ENCODE measurements at places on chromosomes 7 and 10.

- no peak for DNase-seq
These were observed 631.8 kb upstream of the CELF2 start for GRCh38 chr10:10385831-10386230.

DNA sequence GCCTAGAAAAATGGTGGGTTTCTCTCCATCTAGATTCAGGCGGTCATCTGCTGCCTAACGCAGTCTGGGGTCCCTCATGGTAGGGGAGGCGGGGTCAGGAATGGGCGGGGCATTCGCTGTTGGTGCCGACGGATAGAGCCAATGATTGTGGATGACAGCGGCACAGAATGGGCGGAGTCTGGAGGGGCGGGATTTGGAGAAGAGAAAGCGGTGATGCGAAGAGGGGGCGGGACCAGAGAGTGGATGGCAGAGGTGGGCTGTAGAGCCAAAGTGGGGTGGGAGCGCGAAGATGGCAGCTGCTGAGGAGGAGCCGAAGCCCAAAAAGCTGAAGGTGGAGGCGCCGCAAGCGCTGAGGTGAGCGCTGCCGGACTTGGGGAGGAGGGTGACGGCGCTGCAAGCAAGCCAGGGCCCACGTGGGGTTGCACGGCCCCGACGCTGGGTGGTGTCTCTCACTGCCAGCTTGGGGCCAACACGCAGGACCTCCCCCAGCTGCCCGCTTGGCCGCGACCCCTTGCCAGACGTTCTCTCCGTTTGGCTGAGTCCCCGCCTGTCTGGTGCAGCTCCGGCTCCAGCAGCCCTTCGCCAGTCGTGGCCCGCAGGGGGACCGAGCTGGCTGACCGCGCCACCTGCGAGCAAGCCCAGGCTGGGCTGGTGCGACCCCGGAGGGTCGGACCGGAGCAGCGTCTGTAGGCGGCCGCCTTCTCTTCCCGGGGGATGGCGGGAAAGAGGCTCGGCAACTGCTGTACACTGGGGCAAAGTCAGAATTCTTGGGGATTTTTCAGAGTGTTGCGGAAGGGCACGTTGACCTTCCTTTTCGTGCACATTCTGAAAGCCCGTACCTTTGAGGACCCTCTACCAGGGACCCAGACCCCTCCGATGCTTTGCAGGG lies at the start of gene ADK:
Gene ADK, plus strand, starts transcription at position 232 of the 889 bp plus-strand sequence. Its CDS starts 58 bp downstream, at position 290.
- DNase-seq = peak; percentile 99

DNA sequence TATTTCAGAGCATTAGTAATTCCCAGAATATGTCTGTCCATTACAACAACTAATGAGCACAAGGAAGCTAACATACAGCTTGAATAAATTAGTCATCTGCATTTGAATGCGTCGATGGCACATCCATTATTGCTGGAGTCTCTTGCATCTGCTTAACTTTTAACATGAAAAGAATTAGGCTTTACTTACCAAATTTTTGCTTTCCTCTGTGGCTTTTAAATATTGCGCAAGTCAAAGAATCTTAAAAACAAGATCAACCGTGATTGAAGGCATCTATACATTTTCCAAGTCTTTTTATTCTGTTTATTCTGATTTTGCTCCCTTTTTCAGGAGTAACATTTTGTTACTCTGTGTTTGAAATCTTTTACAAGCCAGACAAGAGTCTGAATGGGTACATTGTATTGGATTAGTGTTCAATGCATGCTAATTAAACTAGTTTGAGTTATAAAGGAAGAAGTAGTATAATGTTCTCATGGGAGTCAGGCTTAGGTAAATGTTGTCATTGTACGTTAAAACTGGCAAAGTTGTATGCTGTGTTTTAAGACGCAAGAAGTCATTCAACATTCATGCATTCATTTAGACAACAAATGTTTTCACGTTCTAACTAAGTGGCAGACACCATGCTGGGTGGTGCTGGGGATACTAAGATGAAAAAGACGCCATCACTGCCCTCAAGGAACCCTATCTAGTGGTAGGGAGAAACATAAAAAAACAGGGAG lies 4.0 kb upstream of the CACNB2 start:
- DNase-seq = no peak

DNA sequence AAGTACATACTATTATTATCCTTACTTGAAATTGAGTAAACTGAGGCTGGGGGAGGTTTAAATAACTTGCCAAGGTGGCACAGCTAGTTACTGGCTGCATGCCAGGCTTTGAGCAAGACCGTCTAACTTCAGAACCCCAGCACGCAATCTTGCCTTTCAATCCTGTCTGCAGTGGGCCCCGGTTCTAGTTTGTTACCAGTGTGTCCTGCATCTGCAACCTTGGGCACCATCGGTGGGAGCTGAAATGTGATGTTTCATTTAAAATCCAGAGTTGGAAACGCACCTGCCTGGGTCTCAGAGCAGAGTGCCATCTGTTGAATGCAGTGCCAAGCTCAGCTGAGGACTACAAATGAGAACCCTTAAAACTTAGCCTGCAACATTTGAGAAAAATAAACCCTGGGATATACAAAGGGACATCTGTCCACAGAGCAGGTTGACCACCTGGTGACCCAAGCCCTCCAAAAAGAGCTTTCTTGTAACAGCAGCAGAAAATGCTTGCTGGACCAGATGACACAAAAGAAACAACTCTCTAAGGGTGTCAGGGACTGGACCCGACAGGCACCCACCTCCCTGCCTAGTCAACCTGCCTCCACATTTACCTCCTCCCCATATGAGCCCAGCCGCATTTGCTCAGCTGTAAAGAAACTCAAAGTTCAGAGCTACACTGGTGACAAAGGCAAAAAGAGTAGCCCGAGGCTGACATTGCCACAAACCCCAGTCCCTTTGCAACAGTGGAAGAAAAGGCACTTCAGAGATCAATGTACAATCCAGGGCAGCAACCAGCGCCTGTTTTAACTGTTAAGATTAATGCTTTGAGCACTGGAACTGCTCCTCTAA lies 1.7 kb downstream of the SH3PXD2A start:
- no peak for DNase-seq

GRCh38 chr10:57627642-57628178 lies 640.0 kb downstream of the IPMK start:
- DNase-seq = no peak

- no peak for DNase-seq
These were observed 52.0 kb downstream of the KIF5B start for GRCh38 chr10:32004161-32004591.

- no peak for DNase-seq
These were observed 46.0 kb upstream of the TCF7L2 start for GRCh38 chr10:112904000-112904399.

DNA sequence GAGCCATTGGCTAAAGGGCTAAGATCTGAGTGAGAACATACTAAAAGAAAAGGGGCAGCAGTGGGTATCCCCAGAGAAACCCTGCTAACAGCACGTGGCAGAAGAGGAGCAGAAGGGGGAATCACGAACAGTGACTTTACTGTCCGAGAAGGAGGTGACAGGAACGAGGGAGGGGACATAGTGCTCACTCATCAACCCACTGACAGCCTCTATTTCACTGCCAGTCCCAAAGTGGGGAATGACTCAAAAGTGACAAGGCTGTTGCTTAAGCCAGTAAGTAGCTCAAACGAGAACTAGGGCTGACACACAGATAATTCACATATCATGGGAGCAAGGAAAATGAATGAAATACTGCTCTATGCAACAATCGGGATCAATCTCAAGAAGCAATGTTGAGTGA lies 92.7 kb downstream of the RSU1 start:
- DNase-seq = no peak

DNA sequence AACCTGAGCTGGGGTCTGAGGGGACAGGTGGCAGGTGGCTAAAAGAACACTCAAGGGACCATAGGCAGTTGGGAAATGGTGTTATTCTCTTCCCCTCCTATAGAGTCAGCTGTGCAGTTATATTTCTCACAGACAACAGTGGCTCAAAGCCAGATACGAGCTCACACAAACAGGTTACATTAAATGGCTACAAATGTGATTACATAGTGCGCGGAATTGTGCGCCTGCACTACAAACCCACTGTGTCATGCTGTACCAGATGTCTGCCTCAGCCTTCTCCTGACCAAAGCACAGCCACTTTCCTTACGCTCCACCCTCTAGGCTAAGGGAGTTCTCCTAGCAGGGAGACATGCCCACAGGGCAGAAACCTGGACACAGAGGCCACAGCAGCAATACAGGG lies 387.2 kb downstream of the CNTNAP2 start:
- DNase-seq = no peak

- no peak for DNase-seq
These were observed 44.8 kb upstream of the TARP start for GRCh38 chr7:38318241-38318640.

- no peak for DNase-seq
These were observed 188.0 kb upstream of the LYZL2 start for GRCh38 chr10:30817541-30817940.

GRCh38 chr7:42128703-42129102 lies 108.3 kb downstream of the GLI3 start:
- no peak for DNase-seq

- DNase-seq = peak; percentile 66
These were observed 54.9 kb upstream of the ZNF800 start for GRCh38 chr7:127447326-127447945.

DNA sequence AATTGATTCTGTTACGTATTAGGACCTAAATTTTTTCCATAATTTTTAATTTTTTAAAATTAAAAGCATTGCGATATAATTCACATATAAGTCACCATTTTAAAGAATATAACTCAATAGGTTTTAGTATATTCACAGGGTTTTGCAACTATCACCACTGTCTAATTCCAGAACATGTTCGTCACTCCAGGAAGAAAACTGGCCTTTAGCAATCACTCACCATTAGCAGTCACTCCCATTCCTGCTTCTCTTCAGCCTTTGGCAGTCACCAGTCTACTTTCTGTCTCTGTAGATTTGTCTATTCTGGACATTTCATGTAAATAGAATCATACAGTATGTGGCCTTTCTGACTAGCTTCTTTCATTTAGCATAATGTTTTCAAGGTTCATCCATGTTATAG lies 176.5 kb downstream of the EXOC4 start:
- DNase-seq = no peak

- DNase-seq = no peak
These were observed 100.6 kb upstream of the DIP2C start for GRCh38 chr10:789831-790701.

Data from hematopoietic multipotent progenitor cell treated with erythropoietin and hydrocortisone succinate and interleukin-3 and kit ligand, for 17 days (in vitro differentiated cells).